ENCODE measurements at places on chromosomes 4 and X.

- no peak for DNase-seq
These were observed 728 bp upstream of the HGFAC start for GRCh38 chr4:3440979-3441500.

DNA sequence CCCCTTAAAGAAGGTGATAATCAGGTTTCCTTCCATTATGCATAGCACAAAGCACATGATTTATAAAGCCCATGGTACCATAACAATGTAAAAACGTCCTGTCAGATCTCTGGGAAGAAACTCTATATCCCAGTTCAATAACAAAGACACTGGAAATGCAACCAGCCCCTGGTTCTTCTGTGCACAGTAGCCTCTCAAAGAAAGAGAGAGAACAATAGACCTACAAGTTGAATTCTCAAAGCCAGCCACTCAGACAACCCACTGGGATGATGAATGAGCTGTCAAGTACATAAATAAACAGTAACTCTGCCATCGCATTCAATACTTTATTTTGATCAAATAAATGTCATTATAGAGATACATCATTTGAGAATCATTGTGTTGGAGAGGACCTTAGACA lies 400.1 kb upstream of the CPEB2 start:
- DNase-seq: no peak

DNA sequence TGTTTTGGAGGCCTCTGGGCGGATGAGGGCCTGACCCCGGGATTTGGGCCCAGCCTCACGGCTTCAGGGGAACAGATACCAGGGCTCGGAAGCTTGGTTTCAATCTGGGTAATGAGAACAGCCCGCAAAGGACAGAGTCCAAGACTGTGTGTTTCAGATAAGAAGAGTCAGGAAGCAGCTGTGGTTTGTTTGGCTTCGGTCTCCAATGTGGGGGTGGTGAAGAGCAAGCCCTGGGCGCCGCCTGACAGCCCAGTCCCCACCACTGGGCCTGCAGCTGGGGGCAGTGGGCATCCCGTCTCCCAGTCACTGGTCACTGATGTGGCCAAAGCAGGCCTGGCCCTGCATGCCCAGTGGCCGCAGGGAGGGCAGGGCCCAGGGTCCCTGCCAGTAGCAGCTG lies 9.1 kb downstream of the WFS1 start:
- peak; percentile 75 for DNase-seq

GRCh38 chr4:20049889-20050288 lies 201.8 kb upstream of the SLIT2 start:
- DNase-seq: no peak

GRCh38 chrX:9539605-9540387 lies 74.9 kb downstream of the TBL1X start:
- DNase-seq: peak; percentile 37

GRCh38 chr4:80008351-80008750 lies 64.7 kb downstream of the ANTXR2 start:
- DNase-seq: no peak

GRCh38 chrX:43750248-43750676 lies 94.2 kb downstream of the MAOA start:
- peak; percentile 49 for DNase-seq

- DNase-seq: no peak
These were observed at the start of gene MID1 for GRCh38 chrX:10620121-10620699. Gene MID1 (minus strand): TSS chrX:10620585. CDS start chrX:10567547, 53,038 bp downstream.

DNA sequence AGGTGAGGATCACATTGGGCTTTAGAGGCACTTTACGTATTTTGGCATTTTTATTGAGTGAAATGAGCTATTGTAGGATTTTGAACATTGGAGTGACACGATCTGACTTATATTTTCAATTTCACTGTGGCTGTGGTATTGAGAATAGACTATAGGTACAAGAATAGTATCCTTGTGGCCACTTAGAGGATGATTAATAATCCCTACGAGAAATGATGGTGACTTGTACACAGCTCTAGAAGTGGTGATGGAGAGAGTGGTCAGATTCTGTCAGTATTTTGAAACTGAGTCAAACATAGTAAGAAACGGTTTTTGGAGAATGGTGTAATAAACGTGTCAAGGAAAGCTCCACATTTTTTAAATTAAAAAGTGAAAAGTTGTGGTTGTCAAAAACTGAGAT lies 494.7 kb downstream of the EPHA5 start:
- DNase-seq: no peak

DNA sequence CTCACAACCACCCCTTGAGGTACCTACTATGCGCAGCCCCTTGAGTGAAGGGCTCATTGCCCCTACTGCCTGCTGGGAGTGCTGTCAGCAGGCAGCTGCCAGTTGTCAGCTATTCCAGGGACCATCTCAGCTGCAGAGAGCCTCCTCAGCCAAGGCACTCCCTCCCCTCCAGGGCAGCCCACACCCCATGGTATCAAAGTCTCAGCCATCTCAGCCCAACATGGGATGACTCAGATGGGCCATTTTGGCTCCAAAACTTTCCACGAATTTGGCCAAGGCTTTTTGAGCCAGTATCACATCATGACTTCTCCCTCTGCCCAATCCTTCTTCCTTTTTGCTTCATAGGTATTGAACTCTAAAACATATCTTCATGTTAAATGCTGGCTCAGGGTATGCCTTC lies 61.4 kb upstream of the MAP3K15 start:
- DNase-seq: no peak

DNA sequence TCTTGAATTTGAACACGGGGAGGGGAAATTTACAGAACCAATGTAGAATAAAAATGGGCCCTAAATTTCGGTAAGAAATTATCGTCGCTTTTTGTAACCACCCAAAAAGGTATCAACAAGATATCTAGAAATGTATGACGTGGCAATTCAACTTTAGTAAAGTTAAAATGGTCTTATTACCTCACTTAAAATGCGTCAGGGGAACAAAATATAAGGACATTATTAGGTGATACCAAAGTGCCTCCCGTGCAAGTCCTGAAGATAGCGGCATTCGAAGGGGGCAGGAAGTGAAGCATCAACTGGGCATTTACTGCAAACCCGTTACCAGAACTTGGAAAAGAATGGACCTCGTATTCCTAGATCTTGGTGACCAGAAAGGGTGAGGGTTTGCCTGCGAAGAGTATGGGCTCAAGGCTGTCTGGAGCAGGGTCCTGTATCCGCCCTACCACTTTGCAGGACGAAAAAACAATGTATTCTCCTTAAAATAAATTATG lies 980 bp downstream of the AP1S2 start:
- DNase-seq: no peak

- no peak for DNase-seq
These were observed 130.3 kb downstream of the ADGRA3 start for GRCh38 chr4:22385611-22386011.

- DNase-seq: no peak
These were observed 94.7 kb upstream of the DIPK2B start for GRCh38 chrX:45295259-45295986.

DNA sequence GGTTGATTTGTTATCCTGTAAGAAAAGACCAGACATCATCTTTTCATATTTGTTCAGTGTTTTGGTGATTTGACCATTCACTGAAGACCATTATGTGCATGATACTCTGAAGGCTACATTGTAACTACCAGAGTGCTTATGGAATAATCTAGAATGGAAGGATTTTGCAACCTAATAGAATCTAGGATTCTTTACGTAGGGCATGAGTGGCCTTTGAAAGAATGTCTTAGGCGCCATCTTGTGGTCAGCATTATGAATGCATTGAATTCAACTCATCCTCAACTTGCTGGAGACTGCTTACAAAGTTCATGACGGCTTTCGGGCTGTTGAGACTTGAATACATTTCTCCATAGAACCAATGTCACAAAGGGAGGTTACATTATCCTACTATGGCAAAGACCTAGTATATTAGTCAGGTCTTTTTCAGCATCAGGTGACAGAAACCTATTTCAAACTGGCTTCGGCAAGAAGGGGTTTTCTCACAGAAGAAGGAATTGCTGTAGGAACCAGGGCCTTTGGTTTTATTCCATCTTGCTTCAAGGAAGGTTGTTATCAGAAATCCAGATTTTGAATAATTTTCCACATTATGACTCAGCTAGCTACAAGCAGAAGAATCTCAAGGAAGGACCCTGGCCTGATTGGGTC lies 104.1 kb downstream of the GPAT3 start:
- DNase-seq: peak; percentile 85

GRCh38 chrX:99271641-99272040 lies 1138.4 kb downstream of the PCDH19 start:
- DNase-seq: no peak

DNA sequence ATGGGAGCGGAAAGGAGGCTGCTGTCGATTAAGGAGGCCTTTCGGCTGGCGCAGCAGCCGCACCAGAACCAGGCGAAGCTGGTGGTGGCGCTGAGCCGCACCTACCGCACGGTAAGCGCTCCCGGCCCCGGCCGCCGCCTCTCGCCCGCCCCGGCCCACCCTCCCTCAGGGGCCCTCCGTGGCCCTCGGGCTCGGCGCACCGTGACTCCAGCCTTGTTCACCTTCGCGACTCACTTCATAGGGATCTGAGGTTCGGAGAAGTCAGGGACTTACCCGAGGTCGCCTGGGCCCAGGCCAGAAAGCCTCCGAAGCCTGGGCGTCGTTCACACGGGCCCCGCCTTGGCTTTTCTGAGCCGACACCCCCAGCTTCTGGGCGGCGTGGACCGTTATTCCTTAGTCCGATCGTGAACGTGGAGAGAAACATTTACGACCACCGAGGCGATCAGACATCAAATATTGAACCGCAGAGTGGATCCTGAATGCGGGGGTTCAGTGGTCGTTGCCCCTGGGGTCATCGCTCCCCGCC lies 362 bp downstream of the NCAPG start:
- peak; percentile 57 for DNase-seq

- no peak for DNase-seq
These were observed 50.1 kb downstream of the ENPP6 start for GRCh38 chr4:184167576-184167975.

GRCh38 chr4:10096978-10097335 lies 19.6 kb downstream of the WDR1 start:
- peak; percentile 22 for DNase-seq

- DNase-seq: no peak
These were observed 94.9 kb downstream of the WFS1 start for GRCh38 chr4:6364581-6364980.

- DNase-seq: no peak
These were observed 215.3 kb upstream of the AR start for GRCh38 chrX:67328476-67328875.

DNA sequence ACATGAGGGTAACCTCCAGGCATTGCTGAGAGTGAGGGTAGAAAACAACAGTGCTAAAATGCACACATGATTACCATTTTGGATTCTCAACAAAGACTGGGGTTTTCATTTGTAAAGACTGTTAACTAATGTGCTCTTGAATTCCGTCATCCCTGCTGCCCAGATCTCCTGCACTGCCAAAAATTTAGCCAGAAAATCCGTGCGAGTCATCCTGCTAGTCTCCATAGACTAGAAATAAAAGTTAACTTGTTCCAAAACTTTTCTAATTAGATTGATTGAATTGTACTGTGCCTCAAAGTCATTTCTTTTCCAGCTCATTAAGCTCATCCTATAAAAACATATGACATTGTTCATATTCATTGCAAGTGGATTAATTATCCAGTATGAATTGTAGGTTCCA lies 99.8 kb downstream of the ARSF start:
- no peak for DNase-seq

- DNase-seq: no peak
These were observed 28.2 kb upstream of the GPR78 start for GRCh38 chr4:8552024-8552423.

DNA sequence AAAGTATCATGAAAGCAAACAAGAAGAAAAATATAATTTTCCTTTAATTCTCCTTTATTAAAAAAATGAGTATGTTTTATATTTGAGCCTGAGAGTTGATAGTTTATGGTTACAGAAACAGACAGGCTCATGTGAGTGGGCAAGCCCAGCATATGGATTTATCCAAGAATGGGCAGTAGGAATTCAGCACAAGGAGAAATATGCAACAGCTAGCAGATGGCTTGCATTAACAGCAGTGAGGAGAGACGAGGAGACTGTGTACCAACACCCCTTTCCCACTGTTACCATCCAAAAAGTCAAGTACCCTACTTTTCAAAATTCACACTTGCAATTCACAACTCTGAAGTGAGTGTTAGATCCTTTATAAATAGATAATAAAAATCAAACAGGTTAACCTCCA lies 1760.2 kb upstream of the TENM3 start:
- no peak for DNase-seq

DNA sequence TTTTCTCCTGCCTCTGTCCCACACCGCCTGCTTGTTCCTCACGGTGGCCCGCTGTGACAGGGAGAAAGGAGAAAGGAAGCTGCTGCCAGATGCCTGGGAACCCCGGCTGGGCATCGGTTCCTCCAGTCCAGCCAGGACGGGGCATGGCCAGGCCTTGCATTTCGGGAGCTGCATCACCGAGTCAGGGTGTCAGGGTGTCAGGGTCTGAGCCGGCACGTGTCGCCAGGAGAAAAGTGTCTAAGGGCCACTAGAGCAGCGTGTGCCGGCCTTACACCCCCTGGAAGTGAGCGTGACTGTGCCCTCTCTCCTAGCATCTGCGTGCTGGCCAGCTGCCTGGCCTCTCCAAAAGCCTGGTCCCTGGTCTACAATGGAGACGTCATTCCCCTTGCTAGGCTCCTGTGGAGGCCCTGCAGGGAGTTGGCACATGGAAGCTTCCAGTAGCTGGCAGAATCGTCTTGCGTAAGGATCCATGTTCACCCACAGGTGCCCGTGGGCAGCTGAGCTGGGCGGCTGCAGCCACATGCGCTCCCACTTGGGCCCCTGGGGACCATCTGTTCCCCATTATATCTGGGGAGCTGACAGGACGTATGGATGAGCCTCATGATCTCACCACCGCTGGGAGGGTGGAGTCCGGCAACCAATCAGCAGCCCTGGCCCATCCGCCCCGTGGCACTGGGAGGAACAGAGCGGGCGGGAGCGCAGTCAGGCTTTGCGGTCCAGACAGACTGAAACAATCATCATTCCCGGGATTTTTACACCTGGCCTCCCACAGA lies 39.9 kb upstream of the HMX1 start:
- DNase-seq: no peak

- no peak for DNase-seq
These were observed 312.9 kb downstream of the TRIML1 start for GRCh38 chr4:188452097-188452496.

DNA sequence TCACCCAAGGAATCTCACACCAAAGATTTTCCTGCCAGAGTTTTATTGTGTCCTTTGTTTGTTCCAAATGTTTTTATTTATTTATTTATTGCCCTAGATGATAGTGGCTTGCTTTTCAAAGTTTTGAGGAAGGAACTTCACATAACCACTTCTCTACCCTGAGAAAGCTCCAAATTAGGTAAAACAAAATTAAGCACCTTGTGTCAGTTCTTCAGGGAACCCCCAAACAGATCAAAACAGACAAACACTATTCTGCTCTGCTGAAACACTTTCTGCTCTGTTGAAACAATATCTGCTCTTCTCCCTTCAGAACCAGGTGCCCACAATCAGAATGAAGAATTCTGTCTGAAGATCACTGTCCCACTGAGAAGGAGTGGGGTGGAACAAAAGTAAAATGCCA lies 16.5 kb upstream of the CYBB start:
- DNase-seq: no peak

DNA sequence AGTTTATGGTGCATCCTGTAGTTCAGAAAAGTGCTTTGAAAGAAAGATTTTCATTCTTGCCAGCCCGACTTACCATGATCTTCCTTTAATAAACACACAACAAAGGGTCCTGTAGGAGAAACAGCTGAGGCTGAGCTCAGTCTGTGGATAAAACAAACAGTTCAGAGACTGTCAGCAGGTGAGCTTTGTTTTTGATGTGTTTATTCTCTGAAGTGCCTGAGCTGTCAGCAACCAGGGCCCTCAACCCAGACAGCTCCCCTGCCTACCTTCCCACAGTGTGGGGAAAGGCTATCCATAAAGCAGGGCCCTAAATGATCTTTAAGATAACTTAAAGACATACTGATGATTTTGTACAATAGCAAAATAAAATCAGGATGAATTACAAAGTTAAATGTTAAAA lies 459.2 kb upstream of the GALNT7 start:
- no peak for DNase-seq

GRCh38 chr4:111174331-111174730 lies 551.5 kb upstream of the PITX2 start:
- no peak for DNase-seq

All from hematopoietic multipotent progenitor cell treated with erythropoietin and hydrocortisone succinate and interleukin-3 and kit ligand, for 8 days (in vitro differentiated cells).